ENCODE measurements at places on chromosomes 7 and 10.

GRCh38 chr10:37739181-37739580, 118.2 kb downstream of the ZNF248 start:
- DNase-seq: no peak

DNA sequence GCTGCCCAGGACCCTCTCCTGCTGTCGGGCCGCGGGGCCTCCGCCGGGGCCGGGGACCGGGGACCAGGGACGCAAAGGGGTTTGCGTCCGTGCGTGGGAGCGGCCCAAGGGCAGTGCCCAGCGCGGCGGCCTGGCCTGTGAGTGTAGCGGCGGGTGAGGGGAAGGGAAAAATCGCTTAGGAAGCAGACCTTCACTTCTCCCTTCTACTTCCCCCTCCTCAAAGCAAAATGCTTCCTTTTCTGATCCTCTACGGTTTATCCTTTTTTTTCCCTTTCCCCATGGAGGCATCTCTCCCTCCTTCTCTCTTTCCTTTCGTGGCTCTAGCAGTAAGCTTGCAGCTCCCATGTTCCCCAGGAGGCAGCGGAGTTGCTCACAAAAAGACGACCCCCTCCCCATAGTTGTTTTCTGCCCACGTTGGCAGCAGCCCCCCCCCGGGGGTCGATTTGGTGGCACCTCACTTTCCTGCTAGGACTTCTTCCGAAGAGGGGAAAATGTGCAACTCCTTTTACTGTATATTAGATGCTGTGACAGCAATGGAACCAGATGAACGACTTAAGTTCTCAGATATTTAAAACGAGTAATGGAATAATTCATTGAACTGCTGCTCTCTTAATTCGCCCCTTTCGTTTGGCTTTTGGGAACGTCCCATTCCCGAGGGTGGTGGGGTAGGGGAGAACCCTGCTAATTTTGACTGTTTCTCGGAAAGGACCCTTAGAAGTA, 724 bp downstream of the CAPZA2 start:
- DNase-seq: no peak

GRCh38 chr10:6068006-6068405, 5.8 kb upstream of the IL2RA start:
- DNase-seq: no peak

DNA sequence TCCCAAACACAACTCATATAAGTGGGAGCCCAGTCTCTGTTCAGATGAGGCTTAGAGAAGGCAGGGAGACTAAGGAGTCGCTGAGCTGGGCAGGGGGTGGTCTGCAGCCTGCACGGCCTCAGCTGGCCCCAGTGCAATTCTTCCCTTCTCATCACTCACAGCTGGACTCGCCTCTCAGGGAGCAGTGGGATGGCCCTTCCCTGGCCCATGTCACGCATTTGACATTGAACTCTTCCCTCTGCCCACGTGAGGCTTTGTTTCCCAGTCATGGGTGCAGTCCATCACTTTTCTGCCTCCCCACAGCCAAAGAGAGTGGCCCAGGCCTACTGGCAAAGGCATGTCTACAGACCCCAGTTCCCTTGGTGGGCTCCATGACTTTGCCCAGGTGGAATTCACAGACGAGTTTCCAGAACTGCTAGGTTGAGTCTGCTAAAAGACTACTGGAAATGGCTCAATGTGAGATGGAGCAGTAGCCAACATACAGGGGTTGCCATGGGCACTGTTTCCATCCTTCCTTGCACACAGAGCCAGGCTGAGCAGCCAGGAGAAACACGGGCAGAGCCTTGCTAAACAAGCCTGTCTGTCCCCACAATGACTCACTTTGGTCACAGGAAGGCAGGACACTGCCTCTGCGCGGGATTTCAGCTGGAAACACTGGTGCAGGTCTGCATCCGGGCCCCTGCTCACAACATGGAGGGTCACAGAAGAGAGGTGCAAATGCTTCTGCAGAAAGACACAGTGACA, 90.1 kb downstream of the OAT start:
- no peak for DNase-seq

- DNase-seq: no peak
Observed at GRCh38 chr7:64874562-64875250, 28.4 kb upstream of the ZNF273 start.

GRCh38 chr10:49649294-49649693, 30.2 kb upstream of the C10orf53 start:
- no peak for DNase-seq
